ENCODE measurements at places on chromosomes 5 and 9.
A peak's percentile ranks its signal among the peaks of the same experiment; 100 is the strongest.

DNA sequence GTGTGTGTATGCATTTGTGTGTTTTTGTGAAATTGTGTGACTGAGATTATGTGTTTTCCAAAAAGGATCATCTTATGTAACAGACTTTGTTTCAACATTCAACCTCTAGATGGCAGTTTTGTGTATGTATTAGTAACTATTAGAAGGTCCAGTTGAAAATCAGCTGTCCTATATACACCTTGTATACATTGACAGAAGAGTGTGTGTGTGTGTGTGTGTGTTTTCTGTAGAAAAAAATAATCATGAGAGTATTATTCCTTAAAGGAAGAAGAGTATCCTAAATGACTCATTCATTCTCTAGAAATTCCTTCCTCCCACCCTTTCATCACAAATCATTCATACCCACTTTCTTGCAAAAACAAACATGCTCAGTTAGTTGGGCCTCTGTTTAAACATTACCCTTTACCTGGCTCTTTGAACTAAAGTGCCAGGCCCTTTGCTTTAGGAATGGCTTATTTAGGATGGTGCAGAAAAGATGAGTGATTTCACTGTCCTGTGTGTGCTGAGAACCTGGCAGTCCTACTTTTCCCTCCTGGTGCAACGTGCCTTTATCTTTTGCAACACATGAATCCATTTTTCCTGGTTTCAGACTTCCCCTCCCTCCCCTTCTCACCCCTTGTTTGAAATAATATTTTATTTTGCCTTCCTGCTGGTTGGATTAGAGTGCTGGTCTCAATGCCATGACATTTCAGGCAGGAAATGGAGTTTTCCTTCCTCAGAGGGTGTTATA, 152.2 kb downstream of the ARHGAP26 start:
- DNase-seq: no peak

GRCh38 chr5:17411436-17412402, 86.3 kb upstream of the TAF11L2 start:
- DNase-seq: no peak

DNA sequence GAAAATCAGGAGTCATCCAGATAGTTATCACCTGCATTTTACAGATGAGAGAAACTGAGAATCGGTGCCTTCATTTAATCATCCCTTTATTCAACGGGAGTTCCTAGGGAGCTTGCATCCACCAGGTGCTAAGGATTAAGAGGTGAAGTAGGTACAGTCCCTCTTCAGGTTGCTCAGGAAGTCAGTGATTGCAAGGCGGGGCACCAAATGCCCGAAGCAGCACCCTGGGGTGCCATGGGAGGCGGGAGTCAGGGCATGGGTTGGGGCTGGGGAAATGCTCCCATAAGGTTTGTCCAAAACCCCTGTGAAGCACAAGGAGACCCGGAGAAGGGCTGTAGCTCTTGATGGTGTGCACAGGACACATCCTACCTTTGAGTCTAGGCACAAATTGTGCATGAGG, 98.8 kb upstream of the KLF4 start:
- no peak for DNase-seq

DNA sequence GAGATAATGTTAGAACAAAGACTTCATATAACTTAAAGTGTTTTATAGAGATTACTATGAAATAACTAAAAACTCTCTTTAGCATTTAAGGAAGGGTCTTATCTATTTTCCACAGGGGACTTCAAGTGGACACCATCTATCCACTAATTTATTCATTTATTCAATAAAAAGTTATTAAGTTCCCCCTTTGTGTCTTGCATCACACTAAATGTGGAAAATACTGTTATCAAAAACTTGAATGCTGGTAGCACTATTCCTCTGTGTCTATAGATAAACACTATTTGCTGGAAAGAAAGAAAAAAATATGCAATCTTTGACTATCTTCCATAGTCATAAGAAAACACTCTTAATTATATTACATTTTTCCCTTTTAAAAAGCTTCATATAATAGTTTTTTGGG, 20.1 kb upstream of the ZNF622 start:
- DNase-seq: no peak

GRCh38 chr5:83523929-83524328, 52.4 kb downstream of the VCAN start:
- no peak for DNase-seq

DNA sequence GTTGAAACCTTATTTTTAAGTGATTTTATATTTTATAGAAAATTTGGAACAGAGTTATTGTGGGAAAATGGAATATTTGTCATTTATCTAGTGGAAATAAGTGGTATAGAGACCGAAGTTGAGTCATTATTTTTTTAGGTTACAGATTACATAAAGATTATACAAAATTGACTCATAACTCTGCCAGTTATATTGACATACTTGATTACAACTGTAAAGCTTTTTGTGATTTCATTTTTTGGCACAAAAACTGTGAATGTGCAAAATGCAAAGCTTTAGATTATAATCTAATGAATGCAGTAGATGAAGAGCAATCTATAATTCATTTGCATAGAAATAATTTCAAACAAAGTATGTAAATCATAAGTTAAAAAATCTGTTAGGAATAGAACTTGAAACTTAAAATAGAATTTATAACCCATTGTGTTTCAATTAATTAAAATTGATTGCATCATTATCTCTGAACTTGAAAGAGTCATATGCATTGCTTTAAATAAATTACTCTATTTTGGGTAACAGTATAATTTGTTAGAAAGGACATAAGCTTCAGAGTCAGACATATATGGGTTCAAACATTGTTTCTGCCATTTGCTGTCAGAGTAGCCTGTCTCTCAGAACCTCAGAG, 280.4 kb downstream of the FER start:
- no peak for DNase-seq

GRCh38 chr5:122723606-122724352, 51.1 kb upstream of the SNX2 start:
- no peak for DNase-seq

GRCh38 chr5:142837081-142837725, 67.0 kb downstream of the ARHGAP26 start:
- no peak for DNase-seq

DNA sequence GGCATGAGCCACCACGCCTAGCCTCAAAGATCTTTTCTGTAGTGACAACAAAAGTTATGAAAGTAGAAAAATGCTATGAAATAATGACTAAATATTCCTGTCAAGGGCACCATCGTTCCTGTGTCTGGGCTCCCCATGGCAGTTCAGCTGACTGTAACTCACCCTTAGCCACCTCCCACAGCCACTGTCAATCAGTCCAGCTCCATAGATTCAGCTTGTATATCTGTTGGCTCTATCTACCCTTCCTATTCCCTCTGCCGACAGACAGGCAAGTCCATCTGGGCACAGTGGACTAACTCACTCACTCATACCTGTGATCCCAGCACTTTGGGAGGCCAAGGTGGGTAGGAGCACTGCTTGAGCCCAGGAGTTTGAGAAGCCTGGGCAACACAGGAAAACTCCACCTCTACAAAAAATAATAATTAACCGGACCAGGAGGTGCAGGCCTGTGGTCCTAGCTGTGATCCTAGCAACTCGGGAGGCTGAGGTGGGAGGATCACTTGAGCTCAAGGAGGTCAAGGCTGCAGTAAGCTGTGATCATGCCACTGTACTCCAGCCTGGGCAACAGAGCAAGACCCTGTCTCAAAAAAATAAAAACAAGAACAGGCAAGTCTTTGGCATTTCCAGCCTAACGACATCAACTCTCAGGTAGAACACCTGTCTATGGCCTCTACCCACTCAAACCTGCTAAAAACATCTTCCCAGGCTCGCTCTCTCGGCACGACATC, 6.2 kb downstream of the CAMSAP1 start:
- no peak for DNase-seq

- no peak for DNase-seq
These were observed 42.2 kb downstream of the PPP2R2B start for GRCh38 chr5:146836226-146836842.

GRCh38 chr5:147874910-147875367, 3.6 kb upstream of the SCGB3A2 start:
- no peak for DNase-seq

GRCh38 chr5:15898641-15899040, 280.9 kb downstream of the MARCHF11 start:
- DNase-seq: no peak

DNA sequence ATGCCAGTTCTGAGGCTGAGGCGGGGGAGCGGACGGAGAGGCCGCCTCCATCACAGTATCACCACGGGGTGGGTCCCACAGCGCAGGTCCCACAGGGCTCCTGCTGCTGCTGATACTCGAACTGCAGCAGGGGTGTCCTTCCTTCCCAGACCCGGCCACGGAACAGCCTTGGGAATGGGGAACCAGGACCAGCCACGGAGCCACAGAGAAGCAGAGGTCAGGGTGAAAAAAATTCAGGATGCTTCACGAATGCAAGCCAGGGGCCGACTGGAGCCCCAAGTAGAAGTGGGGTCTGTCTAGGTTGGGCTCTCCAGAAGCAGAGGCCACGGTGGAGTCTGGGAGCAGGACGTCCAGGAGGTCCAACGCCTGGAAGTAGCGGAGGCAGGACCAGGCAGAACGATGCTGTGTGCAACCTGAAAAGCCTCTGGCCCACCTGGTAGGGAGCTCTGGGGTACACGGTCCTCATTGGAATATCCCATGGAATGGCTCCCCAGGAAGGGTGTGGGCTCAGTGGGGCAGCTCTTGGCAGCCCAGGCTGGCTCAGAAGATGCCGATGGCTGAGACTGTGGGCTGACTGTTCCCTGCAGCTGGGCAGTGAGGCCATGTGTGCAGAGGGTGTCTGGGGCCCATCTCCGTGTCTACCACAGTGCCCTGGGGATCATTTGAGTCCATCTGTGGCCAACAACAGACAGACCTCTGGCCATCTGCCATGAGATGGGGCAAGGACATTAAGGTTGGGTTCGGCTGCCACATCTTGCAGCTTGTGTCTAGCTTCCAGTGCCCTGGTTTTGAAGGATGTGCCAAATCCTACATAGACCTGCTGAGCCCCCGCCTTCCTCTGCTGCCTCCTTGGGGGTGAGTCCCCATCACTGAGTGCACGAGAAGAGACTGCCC, 66.9 kb upstream of the FCN1 start:
- no peak for DNase-seq

GRCh38 chr9:13508681-13509080, 229.2 kb upstream of the MPDZ start:
- no peak for DNase-seq

DNA sequence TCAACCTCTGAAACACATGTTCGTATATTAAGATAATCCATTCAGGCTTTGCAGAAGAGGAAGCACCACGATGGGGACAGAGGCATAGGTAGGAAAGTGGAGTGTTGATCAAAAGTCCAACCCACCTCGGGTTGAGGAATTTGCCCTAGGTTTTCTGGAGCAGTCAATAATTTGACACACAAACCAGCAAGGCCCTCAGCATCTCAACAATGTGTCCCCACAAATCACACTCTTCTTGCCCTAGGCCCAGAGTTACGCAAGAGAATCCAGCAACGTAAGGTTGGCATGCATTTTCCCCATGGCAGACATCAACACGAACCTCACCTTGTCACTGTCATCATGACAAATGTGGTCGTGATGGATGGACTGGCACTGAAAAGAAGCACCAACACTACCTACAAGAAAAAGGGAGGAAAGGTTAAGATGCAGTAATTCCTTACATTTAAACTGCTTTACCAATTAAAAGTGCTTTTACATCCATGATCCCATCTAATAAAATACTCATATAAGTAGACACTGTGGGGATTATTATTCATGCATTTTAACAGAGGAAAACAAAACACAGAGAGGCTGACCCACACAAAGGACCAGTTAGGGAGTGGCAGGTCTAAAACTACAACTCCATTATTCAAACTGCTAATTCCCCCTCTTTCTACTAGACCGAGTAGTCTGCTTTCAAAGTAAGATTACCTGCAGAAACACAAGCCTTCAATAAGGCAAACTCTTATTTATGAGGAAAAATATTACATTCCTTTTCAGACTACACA, 24.4 kb upstream of the RNF38 start:
- no peak for DNase-seq

GRCh38 chr5:126015235-126016181, 407.7 kb upstream of the GRAMD2B start:
- no peak for DNase-seq

DNA sequence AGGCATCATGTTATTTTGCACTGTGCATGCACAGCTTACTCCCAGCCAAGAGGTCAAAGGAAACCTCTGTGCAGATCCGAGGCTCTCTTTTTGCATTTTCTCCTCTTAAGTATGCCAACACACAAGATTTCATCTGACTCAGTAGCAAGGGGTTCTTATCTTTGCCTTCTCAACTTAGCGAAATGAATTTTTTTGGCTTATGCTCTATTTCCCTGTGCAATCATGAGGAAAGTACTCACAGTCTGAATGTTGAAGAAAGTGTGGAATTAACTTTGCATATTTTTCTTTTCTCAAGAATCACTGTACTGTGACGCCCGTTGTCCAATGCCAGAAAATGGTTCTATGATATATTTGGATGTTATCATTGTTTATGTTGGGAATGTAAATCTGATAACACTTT, 173.5 kb upstream of the FBXL7 start:
- no peak for DNase-seq

DNA sequence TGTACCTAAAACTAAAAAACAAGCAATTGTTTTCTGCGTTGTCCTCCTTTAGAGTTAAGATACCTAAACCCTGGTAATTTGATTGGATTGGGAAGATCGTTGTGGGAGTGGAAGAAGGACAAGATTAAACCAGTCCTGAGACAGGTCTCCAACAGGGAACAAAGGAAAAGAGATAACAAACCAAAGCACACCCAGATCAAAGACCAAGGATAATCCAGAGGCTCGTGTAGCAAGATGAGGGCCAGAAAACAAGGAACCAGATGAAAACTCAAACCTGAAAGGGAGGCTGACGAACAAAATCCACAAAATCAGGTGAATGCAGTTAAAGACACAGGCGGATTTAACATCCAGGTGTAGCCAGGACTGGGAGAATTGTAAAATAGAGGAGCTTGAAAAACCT, 618.1 kb downstream of the SLCO4C1 start:
- no peak for DNase-seq

- peak; percentile 4 for DNase-seq
These were observed 60.3 kb downstream of the MAPKAP1 start for GRCh38 chr9:125646621-125647100.

GRCh38 chr9:73782166-73782565, 630.5 kb downstream of the ANXA1 start:
- no peak for DNase-seq

GRCh38 chr5:99587983-99588382, 659.2 kb upstream of the CHD1 start:
- no peak for DNase-seq

GRCh38 chr9:131500939-131501541, 1.7 kb upstream of the POMT1 start:
- DNase-seq: peak; percentile 49

DNA sequence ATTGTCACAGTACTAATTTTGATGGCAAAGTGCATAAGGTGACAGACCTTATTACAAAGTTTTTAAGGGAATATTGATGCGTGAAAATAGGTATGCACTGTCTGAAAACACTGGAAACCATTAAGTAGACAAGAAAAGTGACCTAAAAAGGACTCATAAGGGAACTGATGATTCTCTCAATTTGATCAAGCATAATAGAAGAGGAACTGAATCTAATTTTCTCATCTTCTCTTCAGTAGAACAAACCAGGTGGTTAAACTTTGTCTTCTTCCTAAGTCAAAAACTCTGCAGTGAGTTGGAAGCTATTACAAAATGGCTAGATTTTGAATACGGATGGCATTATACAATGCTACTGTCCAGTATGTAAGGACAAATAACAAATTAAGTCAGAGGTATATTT, 53.4 kb downstream of the RNF145 start:
- no peak for DNase-seq

GRCh38 chr5:172827841-172828240, 6.2 kb upstream of the ERGIC1 start:
- no peak for DNase-seq

- no peak for DNase-seq
These were observed 58.7 kb upstream of the NFIB start for GRCh38 chr9:14372437-14373335.

Data from CD8-positive, alpha-beta memory T cell (primary cell).